ENCODE measurements at places on chromosomes 3 and 15.

DNA sequence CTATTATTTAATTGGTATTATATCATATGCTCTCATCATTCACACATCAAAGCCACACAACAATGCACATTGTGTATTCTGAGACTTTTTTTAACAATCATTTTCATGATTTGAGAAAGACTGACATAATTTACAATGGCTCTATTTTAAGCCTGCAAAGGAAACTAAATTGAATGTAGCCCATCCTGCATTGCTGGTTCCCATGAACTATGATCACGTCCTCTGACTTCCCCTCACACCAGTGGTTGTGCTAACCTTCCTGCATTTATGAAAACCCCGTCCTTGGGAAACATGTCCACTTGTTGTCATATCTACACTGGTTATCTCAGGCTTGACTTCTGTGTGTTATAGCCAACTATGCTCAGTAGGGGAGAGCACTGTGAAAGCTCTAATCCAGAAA, 546.2 kb downstream of the MECOM start:
- DNase-seq = no peak

DNA sequence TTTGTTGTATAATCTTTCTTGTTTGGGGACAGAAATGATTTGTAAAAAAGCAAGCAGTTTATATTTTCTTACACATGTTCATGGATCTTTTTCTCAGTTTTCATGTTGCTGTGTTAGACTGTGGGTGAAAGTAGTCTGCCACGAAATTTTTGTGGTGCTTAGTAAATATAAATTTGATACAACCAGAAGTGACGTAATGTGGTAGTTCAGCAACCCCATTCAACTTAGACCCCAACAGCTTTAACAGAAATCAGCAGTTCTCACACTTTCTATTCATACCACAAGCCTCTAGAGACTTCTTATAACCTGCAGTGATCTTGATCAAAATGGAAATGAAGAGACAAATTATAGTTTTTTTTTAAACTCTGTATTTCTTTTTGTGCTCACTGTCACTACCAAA, 120.2 kb upstream of the IGSF10 start:
- no peak for DNase-seq

- DNase-seq = no peak
Measured at GRCh38 chr3:157290766-157291165, 130.8 kb upstream of the CCNL1 start.

- DNase-seq = no peak
Measured at GRCh38 chr3:158804441-158804840, 2.6 kb downstream of the MFSD1 start.

DNA sequence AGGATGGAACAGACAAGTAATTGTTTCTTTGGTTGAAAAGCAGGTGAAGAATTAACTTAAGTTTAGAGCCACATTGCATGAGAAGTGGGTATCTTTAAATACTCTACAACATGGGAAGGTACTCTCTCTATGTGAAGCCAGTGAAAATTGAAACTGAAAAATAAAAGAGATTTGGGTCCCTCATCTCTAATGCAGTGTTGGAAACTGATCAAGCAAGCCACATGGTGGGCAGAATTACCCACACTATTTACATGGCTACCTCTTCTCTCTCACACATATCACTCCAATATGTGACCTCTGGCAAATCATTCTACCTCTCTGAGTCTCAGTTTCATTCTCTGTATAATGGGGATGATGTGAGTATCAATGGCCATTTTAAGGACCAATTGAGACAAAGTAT, 339.0 kb downstream of the IL5RA start:
- DNase-seq = no peak

- DNase-seq = no peak
Measured at GRCh38 chr15:31302778-31303725, 23.6 kb upstream of the KLF13 start.

- DNase-seq = peak; percentile 69
Measured at GRCh38 chr3:65146179-65146578, 458.4 kb upstream of the ADAMTS9 start.

DNA sequence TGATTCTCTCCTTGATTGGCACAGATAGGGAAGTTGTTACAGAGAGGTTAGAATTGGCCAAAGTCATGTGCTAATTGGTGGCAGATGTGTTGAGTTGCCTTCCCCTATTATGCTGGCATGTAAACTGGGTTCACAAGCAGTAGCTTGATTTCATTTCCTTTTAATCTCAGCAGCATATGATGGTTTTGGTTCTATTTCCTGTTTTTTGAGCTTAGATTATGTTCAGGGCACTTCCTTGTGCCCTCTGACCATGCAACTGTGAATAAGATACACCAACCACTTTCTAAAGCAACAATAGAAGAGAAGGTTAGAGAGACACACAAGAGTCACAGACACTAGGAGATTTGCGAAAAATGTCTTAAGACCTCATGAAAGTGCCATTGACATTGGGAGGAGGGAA, 16.5 kb downstream of the HPS3 start:
- DNase-seq = no peak

- no peak for DNase-seq
Measured at GRCh38 chr3:66386011-66386924, 114.6 kb downstream of the LRIG1 start.

DNA sequence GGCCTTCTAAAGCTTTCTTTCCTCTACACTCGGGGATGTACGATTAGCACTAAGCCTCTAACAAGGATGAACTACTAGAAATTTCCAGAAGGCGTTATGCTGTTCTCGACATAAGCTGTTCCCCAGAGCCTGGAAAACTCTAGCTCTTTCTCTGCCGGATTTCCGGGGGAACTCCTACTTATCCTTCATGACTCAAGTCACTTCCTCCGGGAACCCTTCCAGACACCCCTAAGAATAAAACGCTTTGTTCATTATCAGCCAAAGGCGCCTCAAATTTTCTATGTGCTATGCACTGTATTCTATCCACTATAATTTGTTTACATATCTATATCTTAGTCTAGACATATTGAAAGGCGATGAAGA, 455 bp upstream of the SNAP23 start:
- DNase-seq = peak; percentile 75

- DNase-seq = no peak
Measured at GRCh38 chr15:84681831-84682230, 23.8 kb upstream of the NMB start.

- DNase-seq = no peak
Measured at GRCh38 chr15:25062551-25063430, 108.0 kb downstream of the SNRPN start.

- DNase-seq = peak; percentile 44
Measured at GRCh38 chr3:129068291-129068886, 7.8 kb downstream of the GP9 start.

DNA sequence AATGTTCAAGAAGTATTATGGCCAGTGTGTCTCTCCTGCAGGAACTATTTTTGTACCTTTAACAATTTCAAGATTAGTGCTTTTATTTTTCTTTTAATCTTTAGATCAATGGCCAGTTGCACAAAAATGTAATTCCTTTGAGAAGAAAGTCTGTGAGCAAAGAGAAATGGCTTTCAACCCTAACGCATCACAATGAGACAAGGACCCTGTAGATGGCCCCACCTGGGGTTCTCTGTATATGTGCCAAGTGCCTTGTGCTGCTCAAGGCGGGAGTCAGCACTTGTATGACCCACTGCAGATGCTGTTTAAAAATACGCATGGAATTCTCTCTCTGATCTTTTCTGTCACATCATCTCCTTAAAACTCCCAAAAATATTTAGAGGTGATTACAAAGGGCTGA, 453.4 kb downstream of the OCA2 start:
- DNase-seq = no peak

- peak; percentile 2 for DNase-seq
Measured at GRCh38 chr3:135456108-135456790, 509.3 kb upstream of the PPP2R3A start.

DNA sequence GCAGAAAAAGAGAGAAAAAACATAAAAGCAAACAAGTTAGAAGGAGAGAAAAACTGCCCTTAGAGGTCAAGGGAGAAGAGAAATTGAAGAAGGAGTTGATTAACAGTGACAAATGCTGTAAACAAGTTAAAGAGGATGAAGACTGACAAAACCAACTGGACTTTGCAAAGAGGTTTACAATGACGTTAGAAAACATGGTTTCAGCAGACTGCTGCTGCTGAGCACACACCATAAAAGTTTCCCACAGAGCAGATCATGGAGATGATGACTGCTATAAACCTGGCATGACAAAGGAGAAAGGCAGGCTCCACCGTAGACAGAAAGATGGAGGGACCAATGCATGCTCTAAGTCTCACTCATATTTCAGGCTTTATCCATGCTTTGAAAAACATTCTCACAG, 78.7 kb downstream of the POLQ start:
- no peak for DNase-seq

GRCh38 chr3:158452334-158452733, 118.7 kb upstream of the MLF1 start:
- no peak for DNase-seq

GRCh38 chr3:12869035-12869621, 27.8 kb upstream of the RPL32 start:
- DNase-seq = peak; percentile 26

GRCh38 chr3:71625676-71626075, 42.1 kb upstream of the FOXP1 start:
- no peak for DNase-seq

GRCh38 chr3:192022412-192022811, 561.4 kb downstream of the PYDC2 start:
- DNase-seq = no peak

DNA sequence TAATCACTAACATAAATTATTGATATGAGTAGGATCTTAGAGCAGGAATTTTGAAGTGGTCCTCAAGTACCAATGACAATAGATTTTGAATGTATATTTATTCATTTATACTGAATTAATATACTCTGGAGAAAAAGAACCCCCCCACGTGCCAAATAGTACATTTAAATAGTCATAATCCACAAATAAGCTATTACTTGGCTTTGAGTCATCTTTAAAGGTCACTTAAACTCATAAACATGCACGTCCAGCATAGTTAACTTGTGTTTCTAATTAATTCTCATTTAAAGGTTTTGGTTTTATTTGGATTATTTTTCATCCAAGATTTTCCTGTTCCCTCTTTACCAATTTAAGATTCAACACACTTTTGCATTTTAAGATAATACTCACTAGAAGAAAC, 35.1 kb downstream of the FGF7 start:
- no peak for DNase-seq

- DNase-seq = peak; percentile 54
Measured at GRCh38 chr15:37109872-37110572, 9.7 kb upstream of the MEIS2 start.

- no peak for DNase-seq
Measured at GRCh38 chr3:123781571-123782275, 102.4 kb downstream of the MYLK start.

DNA sequence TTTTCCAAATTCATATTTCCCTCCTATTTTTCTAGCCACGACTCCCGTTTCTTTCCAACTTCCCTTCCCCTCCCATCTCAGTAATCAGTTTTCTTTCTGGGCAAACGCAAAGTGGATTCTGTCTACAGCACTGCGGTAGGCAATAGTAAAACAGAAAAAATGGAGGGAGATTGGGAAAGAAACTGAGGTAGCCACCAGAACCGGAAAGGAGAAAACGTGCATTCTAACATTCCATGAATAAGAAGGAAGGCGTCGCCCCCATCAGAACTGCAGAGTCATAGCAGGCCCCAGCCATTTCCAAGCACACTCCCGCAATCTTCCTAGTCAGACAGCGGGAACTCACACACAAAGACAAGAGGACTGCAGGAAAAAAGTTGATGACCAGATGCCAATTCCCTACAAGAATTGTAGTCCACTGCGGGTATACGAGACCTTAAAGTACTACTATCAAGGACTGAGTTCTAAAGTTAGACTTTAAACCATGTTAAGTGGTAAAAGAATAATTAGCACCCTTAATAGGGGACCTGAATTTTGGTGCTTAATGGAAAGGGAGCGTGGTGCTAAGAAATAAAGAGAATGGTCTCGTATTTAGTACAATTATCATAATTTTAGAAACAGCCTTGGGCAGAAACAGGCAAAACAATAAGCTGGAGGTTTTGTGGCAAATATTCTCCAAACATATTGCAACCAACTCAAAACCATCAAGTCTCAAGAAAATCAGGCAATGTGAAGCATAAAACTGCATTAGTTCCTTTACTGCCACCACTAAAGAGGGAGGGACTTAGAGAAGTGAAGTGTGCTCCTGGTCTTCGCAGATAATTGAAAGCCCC, 1.4 kb downstream of the PFN2 start:
- peak; percentile 71 for DNase-seq

DNA sequence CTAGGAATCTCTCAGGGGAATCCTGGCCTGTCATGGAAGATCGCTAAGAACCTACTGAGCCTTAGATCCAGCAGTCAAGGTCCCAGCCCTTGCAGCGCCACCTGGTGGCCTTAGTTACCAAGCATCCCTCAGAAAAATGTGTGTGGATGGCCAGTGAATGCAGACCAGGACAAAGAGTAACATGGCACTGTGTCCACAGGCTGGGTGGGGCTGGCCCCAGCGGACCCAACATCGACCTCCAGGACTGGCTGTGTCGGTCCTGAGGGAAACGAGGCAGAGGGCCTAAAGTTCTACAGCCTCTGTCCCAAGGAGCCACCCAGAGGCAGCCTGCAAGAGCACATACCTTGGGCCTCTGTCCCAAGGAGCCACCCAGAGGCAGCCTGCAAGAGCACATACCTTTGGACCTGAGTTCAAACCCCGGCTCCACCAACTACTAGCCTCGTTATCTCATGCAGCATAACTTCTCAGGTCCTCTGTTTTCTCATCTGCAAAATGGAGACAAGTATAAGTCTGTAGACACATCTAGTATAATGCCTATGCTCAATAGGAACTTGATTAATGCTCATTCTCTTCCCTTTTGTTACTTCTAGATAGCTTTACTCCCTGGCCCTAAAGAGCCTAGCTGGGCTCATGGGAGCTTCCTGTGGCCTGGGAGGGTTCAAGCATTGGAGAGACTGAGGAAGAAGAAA, 57.5 kb upstream of the HERC1 start:
- DNase-seq = peak; percentile 84

GRCh38 chr3:65030847-65031463, 343.2 kb upstream of the ADAMTS9 start:
- DNase-seq = no peak

GRCh38 chr15:37221671-37222145, 121.4 kb upstream of the MEIS2 start:
- no peak for DNase-seq

- DNase-seq = peak; percentile 29
Measured at GRCh38 chr3:134211797-134212196, 38.9 kb downstream of the RYK start.

GRCh38 chr3:46930945-46931403, 45.6 kb downstream of the CCDC12 start:
- DNase-seq = no peak

DNA sequence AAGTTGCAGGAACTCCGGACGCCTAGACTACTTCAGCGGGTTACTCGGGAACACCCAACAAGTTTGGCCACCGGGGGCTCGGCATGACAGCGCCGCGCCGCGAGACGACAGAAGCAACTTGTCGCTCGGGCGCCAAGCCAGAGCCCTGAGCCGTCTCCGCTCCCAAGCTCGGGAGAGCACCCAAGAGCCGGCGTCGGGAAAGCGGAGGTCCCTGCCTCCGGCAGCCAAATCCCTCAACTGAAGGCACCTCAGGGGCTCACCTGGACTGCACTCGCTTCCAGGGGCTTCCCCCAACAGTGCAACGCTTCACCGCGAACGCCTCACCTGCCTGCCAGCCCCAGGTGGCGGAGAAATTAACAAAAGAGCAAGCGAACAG, 640 bp downstream of the MB21D2 start:
- peak; percentile 84 for DNase-seq

- DNase-seq = no peak
Measured at GRCh38 chr15:56082263-56082761, 88.9 kb upstream of the NEDD4 start.

GRCh38 chr3:47523310-47524073, 10.0 kb upstream of the ELP6 start:
- DNase-seq = no peak

Data from small intestine (tissue), 16 donors.